ENCODE measurements at places on chromosomes 1 and 21.

DNA sequence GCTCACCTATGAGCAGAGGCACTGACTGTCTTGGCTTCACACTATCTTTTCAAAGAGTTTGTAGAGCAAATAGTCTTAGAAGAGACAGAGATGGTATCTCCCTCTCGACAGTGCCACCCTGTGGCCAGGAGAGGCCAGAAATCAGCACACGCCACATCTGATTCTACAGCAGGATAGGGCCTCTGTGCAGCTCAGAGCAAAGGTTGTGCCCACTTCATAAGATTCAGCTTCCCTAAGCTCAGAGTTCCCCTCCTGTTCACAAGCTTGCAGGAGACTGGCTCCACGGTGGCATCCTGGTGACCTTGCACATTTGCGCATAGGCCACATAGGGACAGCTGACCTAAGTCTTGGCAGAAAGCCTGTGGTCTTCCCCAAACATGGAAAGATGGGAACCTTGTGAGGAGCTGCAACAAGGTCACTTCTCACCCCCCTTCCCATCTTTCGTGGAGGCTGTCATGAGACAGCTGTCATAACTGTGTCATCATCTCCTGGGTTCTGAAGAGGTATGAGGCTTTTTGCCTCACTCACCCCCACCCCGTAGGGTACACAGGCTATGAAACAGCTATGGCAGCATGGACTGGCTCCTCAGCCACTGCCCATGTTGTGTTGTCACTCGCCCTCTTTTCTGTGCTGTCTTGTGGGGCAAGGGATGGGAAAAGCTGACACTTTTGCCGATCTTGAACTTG lies 3.0 kb downstream of the ITLN2 start:
- no peak for DNase-seq

DNA sequence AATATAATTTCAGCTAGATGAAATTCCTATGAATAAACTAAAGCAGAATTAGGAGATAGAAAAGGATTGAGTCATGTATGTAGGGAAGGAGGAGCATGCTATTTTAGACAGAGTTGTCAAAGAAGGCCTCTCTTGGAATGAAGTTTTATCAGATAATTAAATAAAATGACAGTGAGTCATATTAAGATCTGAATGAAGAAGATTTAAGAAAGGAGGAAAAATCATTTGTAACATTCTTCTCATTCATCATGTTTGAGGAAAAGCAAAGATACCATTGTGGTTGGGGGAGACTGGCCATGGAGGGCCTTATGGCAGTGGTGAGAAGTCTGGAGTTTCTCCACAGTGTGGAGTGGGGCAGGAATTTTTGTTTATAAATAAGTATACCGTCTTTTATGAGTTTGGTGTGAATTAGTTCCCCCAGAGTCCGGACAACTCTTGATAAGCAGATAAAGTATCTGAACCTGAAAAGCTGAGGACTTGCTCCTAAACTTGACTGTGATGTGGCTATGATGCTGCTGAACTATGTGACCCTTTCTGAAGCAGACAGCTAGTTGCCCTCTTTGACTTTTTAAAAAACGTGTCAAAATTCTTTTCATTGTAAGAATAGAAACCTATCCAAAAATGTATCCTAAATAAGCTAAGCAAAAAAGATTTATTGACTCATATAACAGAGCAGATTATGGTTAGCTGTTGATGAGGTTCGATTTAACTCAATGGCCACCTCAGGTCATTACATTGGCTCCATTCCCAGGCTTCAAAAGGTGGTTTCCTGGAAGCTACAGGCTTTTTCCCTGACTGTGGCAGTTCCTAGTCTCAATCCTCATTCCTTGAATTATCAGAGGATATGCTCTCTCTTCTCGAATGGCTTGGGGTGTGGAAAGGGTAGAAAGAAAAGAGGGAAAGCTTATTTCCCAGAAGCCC lies 90.8 kb downstream of the LHX9 start:
- DNase-seq, result no peak

- DNase-seq, result no peak
These were observed 479.5 kb downstream of the PLPP3 start for GRCh38 chr1:56099766-56100265.

- no peak for DNase-seq
These were observed 29.6 kb downstream of the SLC19A1 start for GRCh38 chr21:45512626-45513002.
